Cardiac septum (tissue), 1 donor: ENCODE measurements at places on chromosomes 6 and 20. TPM values are rescaled to one million over a fixed set of nuclear protein-coding genes. Genes with fewer than 3 reads are reported as not detected.

DNA sequence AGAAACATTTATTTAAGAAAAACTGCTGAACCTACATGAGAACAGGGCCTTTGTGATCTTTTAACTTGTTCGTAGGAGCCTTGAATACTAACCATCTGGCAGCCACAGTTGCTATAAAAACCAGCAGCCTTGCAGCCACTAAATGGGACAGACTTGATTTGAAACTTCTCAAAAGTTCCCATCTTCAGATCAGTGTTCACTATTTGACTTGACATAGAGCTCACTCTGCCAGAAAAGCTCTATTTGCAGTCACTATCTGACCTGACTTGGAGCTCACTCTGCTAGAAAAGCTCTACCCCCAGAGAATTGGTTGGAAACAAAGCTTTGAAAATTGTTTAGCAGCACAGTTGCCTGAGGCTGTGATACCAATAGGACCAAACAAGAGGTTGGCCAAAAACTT lies 119.3 kb upstream of the F13A1 start:
- no peak for DNase-seq

The SIRPA gene
- 45.8 TPM for total RNA-seq

DNA sequence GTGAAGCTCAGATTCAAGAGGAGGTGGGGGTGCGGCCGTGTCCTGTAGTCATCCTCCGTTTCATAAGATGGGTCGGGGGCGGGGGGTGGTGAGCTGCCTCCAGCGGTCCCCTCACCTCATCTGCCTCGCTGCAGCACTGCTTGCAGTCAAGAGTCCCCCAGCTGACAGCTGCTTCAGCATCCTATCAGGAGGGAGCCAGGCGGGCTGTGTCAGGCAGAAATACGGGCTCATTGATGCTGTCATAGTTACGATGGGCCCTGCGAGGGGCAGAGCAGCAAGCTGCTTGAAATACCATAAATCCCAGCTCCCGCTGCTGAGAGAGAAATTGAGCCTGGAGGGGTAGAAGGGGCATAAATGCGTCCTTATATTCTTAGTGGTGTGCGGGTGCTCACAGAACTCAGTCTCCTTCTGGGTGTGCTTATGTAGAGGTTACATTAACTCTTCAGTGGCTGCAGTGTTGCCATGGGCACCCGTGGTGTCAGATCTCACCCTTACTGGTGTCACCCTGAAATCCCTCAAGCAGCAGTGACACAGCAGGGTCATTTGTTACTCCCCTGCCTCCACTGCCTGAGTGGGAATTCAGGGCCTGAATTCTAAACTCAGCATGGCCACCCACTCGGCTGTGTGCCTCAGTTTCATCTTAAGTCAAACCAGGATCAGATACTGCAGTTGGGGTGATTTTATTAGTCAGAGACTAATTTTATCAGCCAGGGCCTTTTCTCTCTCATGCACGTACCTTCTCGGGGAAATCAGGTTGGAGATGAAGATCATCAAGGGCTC lies 21.8 kb downstream of the CCDC167 start:
- DNase-seq: peak; percentile 61

The MTCH1 gene
- total RNA-seq: 139 TPM

DNA sequence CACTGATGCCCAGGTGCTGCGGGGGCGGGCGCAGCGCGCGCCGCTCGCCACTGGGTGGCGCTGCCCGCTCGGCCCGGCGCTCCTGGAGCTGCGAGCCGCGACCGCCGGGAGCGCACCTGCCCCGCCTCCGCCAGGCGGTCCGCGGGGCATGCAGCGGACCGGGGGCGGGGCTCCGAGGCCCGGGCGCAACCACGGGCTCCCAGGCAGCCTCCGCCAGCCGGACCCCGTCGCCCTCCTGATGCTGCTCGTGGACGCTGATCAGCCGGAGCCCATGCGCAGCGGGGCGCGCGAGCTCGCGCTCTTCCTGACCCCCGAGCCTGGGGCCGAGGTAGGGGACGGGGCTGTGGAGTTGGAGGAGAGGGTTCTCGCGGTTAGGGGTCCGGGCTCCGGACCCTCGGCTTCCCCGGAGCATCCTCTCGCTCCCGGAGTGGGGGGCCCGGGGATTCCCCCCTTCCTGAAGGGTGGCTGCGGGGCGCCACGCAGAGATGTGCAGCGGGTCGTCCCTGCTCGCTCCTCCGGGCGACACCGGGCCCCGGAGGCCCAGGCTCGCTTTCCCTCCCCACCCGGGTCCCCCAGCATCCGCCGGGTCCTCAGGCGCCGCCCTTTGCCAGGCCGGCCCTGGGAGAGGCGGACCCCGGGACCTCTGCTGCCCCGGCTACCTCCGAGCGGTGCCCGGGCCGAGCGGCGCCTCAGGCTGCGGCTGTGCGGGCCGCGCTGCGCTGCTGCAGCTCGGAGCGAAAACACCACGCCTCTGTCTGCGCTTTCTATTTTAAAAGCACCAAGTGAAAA lies at the start of gene BCAS4:
Gene BCAS4 (plus strand): TSS at position 216 of the 789 bp plus-strand sequence. CDS start 23 bp downstream, at position 239.
- peak; percentile 88 for DNase-seq

GRCh38 chr6:108872575-108872974 lies 24.4 kb downstream of the ARMC2 start:
- DNase-seq: no peak

The CD93 gene
- total RNA-seq: 40.3 TPM

The EPHA7 gene
- total RNA-seq: 6.2 TPM

The RAET1G gene
- total RNA-seq: 0.35 TPM
